ENCODE measurements at places on chromosomes 6 and 20.

DNA sequence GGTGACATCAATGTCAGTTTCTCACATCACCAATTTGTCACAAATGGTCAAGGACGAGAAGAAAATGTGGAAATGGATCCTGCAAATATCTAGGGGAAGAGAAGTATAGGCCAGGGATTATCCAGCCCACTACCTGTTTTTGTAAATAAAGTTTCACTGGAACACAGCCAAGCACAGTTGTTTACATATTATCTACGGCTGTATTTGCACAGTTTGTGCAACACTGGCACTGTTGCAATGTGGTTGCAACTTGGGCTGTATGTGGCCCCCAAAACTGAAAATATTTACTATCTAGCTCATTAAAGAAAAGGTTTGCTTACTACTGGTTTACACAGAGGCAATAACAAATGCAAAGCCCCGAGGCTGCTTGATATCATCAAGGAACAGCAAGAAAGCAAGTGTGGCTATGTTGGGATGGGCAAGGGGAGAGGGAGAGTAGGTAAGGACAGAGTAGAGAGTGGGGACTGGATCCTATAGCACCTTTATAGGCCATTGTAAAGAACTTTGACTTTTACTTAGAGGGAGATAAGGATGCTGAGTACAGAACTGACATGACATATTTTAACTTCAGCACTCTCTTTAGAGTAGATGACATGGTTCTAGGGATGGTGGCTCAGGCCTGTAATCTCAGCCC lies 11.8 kb upstream of the STXBP5 start:
- no peak for DNase-seq

DNA sequence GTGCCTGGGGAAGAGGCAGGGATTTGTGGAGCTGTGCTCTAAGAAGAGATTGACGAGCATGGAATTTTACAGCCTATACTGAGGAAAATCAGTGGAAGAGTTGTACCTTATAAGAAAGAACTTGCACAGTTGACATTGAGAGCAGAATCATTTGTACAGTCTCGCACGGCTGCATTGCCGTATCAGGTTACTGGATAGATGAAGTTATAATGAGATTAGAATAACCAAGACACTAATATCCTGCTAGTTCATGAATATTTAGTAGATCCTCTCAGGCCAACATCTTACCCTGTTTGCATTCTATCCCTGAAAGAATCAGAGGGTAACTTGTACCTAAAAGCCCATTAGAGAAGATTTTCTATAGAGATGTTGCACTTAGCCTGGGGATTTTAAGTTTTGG lies 447.1 kb downstream of the PREX1 start:
- DNase-seq: no peak

DNA sequence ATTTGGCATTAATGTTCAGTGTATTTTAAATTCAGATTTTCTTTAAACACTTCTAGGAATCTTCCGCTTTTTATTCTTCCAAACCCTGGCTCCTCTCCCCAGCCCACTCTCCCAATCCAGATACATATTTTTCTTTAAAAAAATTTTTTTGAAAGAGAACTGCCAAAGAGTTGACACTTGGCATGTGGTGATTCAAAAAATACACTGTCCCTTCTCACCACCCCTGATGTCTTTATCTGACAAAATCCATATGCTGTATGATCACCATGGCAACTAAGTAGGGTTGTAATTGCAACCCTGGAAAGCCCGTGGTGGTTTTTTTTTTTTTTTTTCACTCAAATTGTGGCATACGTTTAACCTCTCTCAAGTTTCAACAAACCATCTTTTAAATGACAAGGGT lies 355.8 kb upstream of the SASH1 start:
- DNase-seq: no peak

- DNase-seq: no peak
Observed at GRCh38 chr6:14804001-14804784, 441.7 kb upstream of the JARID2 start.

- no peak for DNase-seq
Observed at GRCh38 chr20:50591233-50591852, 81.2 kb downstream of the PTPN1 start.

GRCh38 chr20:44516491-44516890 lies 5.4 kb downstream of the SERINC3 start:
- no peak for DNase-seq

DNA sequence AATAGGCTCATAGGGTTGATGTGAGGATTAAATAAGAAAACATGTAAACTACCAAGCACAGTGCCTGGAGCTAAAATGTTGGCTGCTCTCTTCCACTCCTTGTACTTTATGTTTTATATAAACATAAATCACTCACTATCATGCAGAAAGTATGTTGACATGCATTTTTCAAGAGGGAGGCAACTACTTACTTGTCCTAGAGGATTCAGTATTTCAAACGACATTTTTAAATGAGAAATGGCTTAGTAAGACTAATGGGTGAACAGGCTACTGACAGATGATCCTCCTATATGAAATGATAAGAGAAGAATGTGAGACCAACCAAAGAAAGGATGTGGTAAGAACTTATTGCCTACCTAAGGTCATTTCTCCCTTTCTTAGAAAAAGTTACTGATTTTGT lies 21.0 kb downstream of the LATS1 start:
- no peak for DNase-seq

GRCh38 chr6:117264369-117264691 lies 1.0 kb upstream of the VGLL2 start:
- no peak for DNase-seq

GRCh38 chr20:53582574-53583351 lies 10.9 kb downstream of the ZNF217 start:
- peak; percentile 89 for DNase-seq

GRCh38 chr20:33345342-33345741 lies 56.0 kb downstream of the CDK5RAP1 start:
- DNase-seq: no peak

DNA sequence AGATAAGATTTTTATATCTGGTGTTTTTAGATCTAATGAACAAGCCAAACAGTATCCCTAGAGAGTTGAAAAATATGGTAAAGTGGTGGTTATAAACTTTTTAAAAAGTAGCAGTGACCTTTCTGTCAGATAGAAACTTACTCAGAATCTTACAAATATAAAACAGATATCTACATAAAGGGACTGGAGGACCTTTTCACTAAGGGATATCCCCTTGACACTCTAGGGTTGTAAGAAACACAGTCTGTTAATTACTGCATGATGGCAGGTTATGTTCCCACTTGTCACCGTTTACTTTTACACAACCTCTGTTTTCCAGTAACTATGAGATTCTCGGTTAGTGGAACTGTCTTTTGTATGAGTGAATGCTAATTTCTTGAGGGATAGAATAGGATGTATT lies 11.5 kb downstream of the CFAP206 start:
- DNase-seq: no peak

DNA sequence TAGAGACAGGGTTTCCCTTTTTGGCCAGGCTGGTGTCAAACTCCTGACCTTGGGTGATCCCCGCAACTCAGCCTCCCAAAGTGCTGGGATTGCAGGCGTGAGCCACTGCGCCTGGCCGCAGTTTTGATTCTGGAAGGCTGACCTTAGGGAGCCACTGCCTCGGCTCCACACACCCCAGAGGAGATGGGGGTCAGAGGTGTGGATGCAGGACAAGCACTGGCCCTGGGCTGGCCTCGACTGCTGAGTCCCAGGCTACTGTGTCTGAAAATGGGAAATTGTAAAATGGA lies 1.5 kb downstream of the ZBP1 start:
- no peak for DNase-seq

- no peak for DNase-seq
Observed at GRCh38 chr6:21914121-21914973, 320.8 kb downstream of the SOX4 start.

- DNase-seq: no peak
Observed at GRCh38 chr6:5162355-5162754, 77.2 kb downstream of the PPP1R3G start.

GRCh38 chr6:18166312-18167036 lies 11.3 kb downstream of the KDM1B start:
- DNase-seq: peak; percentile 13

GRCh38 chr20:46483879-46484278 lies 29.5 kb downstream of the ZNF334 start:
- no peak for DNase-seq
